ENCODE measurements at places on chromosomes 3 and 15.
A peak's percentile ranks its signal among the peaks of the same experiment; 100 is the strongest.

- DNase-seq = no peak
Observed at GRCh38 chr3:46619845-46620778, 7.8 kb downstream of the FAM240A start.

DNA sequence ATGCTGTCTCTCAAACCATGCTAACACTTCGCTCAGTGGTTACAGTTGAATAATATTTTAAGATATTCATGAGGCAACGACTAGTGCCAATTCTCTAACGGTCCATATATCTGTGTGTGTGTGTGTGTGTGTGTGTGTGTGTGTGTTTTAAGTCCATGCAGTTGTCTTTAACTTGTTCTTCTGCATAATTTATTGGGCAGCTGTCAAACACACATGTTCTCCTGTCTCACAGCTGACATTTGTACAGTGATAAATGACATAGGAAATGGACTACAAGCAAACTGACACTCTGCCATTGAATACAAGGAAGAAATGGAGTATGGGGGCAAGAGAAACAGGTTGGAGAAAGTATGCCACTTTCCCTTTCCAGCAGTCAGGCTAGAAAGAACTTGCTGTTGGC lies 172.0 kb downstream of the PDZRN3 start:
- no peak for DNase-seq

DNA sequence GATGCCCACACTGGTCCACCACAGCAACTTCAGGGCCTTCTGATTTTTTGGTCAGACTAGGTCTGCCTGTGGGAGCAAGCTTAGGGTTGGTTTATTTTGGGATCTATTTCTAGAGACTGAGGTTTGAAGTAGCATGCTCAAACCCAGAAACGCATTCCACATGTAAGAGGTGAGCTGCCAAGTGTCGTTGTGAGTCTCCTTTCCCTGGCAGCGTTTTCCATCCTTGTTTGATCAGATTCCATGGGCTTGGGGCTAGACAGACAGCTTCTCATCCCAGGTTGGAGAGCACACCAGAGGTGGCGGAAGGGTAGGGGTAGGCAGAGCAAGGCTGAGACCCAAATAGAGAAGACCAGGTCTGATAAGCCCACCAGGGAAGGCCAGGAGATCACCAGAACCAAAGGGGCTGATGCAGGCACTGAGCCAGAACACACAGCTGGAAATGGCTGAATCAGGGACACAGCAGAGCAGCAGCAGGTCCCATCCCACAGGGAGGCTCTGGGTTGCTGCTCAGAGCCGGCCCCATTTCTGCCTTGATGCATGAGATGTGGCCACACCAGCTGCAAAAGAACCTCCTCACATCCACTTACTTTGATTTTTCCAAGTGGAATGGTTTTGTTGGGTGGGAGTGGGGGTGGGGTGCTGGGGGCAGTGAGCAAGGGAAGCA lies 186.8 kb downstream of the THSD4 start:
- DNase-seq = no peak

GRCh38 chr3:186241910-186242821 lies 119.9 kb downstream of the DGKG start:
- peak; percentile 84 for DNase-seq

DNA sequence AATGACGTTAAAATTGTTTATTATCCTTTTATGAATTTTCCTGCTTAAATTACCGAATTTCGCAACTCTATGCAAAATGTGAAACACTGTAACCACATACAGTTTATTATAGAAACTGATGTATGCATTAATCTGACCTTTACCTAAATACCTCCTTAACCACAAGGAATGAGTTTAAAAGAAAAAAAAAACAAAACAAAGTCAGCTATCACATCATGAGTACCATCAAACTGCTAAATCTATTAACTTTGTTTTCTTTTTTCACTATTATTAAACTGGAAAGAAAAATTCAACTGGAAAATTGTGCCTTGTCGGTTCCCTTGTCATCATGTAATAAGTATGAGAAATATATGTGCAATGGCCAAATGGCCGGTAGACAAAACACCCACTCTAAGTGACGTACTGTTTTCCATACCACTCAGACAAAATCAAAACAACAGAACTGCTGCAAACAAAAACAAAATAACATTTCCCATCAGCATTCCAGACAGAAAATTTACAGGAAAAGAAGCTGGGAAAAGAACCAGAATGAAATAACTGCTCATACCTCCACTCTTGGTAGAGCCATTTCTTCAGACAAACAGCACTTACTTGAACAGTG lies 415.3 kb downstream of the FOXP1 start:
- DNase-seq = no peak

DNA sequence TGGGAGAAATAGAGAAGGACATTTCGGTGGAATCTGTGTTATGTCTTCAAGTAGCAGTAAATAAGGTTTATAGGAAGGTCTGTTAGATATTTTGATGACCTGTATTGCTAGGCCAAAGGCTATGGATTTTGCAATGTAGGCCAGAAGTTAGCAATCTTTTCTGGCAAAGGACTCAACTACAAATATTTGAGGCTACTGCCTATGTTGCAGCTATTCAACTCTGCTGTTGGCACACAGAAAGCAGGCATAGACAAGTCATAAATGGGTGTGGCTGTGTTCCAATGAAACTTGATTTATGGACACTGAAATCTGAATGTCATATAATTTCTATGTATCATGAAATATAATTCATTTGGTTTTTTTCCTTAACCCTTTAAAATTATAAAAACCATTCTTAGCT lies 438.7 kb upstream of the C2CD4B start:
- no peak for DNase-seq

DNA sequence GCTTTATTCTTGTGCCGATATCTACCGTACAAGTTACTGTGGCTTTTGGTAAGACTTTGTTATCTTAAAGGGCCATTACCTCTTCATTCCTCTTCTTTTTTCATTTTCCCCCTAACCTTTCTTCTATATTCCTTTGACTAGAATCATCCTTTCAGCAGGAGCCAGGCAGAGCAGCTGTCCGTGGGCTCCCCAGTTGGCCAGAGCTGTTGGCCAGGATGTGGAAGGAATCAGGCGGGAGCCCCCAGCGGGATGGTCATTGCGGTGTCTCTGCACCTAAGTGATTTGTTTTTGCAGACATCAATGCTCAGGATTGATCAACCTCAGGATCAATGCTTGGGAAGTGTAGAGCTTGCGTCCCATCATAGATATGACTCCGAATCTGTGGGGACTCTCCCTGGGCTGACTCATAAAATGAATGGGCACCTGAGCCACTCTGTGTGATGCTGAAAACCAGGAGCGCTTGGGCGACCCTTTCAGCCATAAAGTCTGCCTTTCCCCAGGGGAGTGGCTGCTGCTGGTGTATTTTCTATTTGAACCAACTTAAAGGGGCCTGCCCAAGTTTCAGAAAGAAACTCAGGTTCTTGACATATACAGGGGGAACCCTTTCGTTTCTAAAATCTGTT lies 21.7 kb downstream of the APBA2 start:
- no peak for DNase-seq

DNA sequence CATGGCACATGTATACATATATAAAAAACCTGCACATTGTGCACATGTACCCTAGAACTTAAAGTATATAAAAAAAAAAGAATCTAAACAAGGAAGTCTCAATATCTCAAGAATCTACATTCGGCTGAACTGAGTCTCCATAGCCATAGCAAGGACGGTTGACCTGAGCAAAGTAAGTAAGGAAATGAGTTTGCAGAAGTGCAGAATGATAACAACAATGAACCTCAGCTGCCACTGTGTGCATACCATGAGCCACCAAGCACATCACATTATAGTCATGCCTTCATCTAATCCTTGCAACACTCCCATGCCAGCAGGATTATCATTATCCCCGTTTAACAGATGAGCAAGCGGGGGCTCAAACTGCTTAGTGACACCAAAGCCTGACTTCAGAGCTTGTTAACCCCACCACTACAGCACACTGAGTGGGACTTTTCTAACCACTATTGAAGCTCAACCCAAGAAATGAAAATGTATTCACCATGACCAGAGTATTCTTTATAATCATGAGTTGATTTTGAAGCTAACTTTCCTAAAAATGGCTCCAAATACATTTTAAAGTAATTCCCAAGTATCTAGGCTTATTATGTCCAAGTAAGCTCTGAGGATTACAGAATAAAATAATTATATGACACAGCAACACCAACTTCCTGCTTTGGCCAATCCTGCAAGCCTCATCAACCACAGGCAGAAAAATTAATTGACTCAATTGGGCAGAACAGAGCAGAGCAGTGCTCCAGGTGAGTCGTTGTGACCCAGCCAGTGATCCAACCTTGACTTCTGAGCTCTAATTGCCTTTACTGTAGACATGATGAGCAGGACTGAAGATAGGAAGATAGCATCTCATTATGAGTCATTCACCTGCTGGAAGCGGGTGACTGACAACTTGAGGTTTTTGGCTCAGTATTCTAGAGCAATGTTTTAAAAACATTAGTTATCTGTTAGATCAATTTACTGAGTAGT lies 47.3 kb upstream of the IL12A start:
- DNase-seq = no peak

DNA sequence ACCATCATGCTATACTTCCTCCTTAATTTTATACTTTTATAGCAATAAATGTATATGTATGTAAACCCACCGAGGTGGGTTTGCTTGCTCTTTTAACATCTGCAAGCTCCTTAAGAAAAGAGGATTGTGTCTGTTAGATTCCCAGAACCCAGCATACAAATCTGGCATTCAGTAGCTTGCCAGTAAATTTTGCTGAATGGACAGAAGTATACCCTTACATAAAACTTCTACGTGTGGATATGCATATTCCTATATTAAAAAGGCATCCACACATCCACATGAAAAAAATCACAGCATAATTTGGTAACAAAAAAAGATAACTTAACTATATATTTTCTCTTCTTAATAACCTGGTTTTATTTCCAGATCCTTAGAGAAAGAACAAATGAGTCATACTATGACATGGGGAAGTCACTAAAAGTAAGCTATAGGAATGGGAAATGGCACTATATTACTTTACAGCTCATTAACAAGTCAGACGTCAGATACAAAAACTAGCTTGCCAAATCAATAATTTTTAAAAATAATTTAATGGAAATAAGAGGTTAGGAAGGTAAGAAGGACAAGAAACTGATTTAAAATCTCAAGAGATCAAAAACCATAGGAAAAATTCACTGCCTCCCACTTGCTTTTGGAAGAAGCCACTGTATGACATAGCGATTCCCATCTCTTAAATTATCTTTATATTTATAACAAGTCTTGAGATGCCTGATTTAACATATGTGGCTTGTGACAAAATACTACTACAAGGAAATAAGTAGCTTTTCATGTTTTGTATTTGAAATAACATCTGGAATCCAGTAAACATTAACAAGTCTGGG lies 68.7 kb downstream of the SUMF1 start:
- no peak for DNase-seq

- DNase-seq = no peak
Observed at GRCh38 chr3:34207002-34207401, 408.6 kb downstream of the PDCD6IP start.

DNA sequence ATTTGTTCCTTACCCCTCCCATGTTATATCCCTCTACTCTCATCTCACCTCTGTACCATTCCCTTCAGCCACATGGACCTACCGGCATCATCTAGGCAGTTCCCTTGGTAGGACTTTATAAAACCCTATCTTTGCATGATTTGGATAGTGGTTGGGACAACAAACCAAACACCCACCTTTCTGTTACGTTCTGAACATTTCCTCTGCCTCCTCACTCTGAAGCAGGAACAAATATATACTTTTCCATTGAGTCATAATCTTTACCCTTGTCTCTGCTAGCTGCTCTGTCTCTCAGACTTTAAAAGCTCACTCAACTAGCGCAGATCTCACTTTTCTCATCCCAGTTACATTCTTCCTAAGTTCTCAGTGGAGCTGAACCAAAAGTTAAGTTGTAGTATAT lies 17.8 kb downstream of the UBXN7 start:
- DNase-seq = no peak

DNA sequence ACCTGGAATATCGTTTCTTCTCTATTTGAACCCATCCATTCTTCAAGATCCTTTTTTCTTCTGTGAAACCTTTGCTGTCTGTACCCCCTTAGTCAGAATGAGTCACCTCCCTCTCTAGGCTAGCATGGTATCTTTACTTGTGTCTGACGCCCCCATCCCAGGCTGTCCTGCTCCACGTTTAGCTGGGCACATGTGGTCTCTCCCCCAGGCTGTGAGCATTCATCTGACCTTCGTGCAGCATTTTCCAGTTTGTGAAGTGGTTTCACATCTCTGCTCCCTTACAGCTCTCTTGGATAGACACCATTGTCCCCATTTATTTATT lies 14.3 kb upstream of the TLE3 start:
- DNase-seq = no peak

DNA sequence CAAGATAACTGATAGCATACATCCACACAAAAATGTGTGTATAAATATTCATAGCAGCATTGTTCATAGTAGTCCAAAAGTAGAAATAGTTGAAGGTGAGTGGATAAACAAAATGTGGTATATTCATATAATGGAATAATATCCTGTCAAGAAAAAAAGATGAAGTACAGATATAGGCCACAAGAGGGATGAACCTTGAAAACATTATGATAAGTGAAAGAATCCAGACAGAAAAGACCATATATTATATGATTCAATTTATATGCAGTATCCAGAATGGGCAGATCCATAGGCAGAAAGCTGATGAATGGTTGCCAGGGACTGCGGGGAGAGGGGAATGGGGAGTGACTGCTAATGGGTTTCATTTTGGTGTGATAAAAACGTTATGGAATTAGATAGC lies 54.3 kb upstream of the TNIK start:
- DNase-seq = no peak

DNA sequence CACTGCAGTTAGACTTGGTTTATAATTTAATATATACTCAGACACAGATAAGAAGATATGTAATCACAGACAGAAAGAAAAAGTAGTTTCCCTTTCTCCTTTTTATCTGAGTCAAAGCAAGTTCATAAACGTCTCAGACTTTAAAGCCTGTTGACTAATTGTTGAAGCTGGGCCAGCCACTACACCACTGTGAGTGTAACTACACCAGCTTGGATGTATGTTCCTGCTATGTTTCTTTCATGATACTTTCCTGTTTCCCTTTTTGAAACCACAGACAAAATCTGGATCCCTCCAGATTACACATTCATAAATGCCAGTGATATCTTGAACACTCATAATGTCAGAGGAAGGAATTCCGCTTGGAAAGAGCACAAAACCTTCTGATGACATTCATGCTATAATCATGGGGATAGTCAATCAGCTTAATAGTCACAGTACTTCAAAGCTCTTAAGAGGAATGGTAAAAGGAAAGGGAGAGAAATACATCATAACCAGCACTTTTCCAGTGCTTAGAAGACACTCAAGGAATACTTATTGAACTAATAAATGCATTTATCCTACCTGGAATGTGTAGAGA lies 32.0 kb downstream of the KCNMB2 start:
- DNase-seq = no peak

DNA sequence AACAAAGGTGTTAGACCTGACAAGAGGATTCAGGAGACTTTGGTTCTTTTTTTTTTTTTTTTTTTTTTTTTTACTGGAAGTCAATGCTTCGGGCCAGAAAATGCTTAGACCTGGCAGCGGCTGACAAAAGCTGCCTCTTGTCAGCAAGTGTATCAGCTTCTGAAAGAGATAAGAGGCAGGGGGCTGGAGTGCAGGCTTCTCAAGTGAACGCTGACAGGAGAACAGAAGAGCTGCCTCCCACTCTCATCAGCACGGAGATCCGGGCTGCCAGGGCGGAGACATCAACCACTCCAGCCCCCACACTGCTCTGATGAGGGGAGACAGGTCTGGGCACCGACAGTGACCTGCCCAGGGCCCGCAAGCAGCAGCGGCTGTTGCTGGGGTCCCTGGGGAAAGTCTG lies 9.4 kb upstream of the SCN5A start:
- peak; percentile 51 for DNase-seq

Measured in neural progenitor cell (in vitro differentiated cells).